ENCODE measurements at places on chromosomes 5 and 9.

DNA sequence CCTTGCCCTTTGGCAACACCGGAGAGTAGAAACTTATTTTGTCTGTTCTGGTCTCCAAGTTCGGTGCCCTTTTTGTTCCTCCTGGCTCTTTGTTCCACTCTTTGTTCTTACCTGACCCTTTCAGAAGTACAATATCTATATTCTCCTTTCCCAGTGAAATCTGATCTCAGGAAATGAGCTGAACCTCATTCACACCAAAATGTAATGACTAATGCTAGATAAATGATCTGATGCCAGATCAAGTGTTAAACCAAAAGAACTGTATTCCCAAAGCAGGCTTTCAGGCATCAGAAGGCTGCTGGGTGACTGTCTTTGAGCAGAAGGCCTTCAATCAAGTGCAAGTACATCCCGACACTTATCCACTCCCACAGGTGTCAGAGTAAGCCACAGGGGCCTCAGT is 156.4 kb downstream of the SPOCK1 start:
- peak; percentile 35 for DNase-seq

- peak; percentile 20 for DNase-seq
These were observed 688.8 kb downstream of the SEMA5A start for GRCh38 chr5:8857051-8857450.

DNA sequence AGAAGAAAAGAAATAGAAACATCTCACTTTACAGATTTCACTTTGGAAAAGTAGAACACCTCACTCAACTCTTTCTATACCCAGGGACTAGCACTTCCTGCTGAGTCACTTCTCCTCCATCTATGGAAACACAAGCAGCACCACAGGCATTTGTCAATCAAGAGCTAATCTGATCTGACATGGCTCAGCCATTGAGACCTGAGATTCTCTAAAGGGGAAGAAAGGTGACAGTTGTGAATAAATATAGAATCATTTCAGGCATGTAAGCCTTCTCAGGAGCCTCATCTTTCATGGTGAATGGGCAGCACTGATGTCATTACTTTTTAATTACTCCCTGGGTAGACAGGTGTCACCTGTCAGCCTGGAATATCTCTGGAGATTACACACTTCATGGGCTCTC is 559.8 kb downstream of the HINT1 start:
- no peak for DNase-seq

- peak; percentile 75 for DNase-seq
These were observed 507.3 kb upstream of the TNC start for GRCh38 chr9:115625251-115625650.

DNA sequence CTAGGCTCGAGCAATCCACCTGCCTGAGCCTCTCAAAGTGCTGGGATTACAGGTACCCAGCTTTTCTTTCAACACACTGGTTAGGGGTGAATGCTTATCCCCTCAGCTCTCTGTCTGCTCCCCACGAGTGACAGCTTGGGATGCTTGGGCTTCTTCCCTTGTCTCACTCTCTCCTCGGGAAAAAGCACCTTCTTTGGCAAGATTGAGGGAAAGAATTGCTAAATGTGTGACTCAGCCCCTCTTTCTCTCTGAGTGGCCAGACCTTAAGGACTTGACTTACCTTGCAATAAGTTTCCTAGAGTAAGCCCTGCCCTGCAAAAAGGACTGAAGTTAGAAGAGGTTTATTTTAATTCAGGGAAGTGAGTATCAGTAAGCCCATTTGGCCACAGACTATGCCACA is 68.1 kb upstream of the ERBIN start:
- peak; percentile 59 for DNase-seq

- DNase-seq, result no peak
These were observed 154.8 kb downstream of the SGCD start for GRCh38 chr5:156481741-156482140.

DNA sequence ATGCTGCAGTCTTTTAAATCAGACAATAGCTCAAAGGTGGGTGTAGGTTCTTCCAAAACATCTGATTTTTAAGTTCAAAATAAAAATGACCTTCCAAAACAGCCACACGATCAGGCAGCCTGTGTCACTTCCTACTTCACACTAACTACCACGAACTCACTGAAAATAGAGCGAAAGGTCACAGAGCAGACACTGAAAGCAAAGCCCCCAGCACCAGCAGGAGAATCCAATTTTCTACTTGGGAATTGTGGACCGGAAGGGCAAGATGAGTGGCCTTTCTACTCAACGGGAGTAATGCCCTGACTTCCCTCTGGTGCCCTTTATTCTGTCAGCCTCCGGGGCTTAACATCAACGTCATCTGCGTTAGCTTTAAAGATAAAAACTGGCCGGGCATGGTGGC is 107.8 kb upstream of the FAM120A start:
- DNase-seq, result no peak

- DNase-seq, result no peak
These were observed 11.3 kb upstream of the SLC2A6 start for GRCh38 chr9:133490201-133490681.

GRCh38 chr5:163387589-163388343 is 49.6 kb upstream of the CCNG1 start:
- DNase-seq, result no peak

DNA sequence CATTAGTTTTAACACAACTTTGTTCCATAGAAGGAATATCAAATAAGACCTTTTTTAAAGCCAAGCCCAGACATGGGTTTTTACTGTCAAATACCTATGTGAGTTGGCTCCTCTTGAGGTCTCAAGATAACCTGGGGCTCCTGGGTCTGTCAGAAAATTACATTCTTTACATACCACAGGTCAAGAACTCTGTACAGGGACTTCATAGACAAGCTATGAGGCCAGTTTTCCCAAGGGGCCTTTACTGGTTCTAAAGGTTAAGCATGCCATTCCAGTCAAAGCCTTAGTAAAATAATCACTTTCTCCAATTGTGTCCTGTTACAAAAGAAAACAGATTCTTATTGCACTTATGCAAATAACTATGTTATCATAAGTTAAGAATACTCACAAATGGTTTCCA is 15.5 kb upstream of the SMC2 start:
- no peak for DNase-seq
